ELR (cell line): ENCODE measurements at places on chromosomes 1 and 21.

GRCh38 chr21:22711636-22712035 is 1713.4 kb downstream of the NCAM2 start:
- peak; percentile 1 for DNase-seq

GRCh38 chr1:154808909-154809262 is 61.2 kb downstream of the KCNN3 start:
- no peak for DNase-seq

GRCh38 chr1:30879940-30880677 is 28.4 kb downstream of the SDC3 start:
- peak; percentile 25 for DNase-seq

- peak; percentile 59 for DNase-seq
These were observed 23.2 kb downstream of the LYST start for GRCh38 chr1:235843461-235843961.

DNA sequence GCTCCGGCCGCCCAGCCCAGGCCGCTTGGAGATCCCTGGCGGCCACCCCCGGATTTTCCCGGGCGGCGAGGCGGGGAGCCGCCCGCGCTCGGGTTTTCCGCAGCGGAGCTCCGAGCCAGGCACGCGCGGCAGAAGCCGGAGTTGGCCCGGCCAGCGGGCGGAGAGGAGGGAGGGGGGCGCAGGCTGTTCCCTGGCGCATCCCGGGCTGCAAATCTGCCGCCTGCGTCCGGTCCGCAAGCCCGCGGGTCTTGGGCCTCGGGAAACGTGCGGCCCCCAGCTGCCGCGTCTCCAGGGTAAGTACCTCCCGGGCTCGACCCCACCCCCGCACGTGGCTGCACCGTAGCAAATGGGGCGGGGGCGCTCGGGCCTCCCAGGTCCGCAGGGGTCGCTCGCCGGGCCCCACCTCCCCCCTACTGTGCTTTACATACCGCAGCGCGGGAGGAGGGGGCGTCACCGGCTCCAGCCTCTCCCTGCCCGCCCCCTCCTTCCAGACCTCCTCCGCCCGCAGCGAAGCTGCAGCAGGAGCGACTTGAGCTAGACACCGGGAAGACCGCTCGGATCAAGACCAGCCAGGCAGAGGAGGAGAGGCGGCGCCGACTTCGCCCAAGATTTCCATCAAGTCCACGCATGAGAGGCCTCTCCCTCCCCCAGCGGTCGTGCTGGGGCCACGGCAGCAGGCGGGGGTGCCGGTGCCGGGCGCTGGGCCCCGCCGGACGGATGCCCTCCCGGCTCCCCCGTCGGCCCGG is 1.6 kb downstream of the TMEM200B start:
- DNase-seq: peak; percentile 44

DNA sequence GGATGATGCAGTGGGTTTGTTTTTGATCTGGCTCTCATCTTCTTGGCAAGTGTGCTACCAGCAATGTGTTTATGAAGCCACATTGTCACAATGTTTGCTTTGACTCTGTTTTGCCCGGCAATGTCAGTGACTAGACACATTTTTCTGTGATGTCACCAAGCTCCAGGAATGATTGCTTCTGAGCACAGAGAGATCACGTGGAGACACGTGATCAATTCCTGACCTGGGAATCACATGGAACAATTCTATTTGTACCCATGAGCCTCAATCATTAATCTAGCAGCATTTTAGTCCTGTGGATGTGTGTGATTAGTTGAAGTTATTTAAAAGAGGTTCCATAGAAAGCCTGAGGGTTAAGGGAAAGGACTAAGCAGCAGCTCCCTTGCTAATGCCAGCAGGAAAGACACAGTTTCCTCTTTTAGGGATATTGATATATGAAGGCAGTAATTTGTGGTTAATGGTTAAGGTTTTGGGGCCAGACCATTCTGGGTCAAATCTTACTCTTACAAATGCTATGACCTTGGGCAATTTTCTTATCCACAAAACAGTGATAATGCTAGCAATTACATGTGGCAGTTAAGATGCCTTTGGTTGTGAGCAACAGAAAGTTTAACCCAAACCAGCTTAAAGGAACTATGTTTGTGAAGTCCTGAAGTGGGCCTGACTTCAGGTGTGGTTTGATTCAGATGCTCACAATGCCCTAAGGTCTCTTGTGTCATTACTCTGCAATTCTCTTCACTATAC is 59.0 kb downstream of the FASLG start:
- DNase-seq: no peak

DNA sequence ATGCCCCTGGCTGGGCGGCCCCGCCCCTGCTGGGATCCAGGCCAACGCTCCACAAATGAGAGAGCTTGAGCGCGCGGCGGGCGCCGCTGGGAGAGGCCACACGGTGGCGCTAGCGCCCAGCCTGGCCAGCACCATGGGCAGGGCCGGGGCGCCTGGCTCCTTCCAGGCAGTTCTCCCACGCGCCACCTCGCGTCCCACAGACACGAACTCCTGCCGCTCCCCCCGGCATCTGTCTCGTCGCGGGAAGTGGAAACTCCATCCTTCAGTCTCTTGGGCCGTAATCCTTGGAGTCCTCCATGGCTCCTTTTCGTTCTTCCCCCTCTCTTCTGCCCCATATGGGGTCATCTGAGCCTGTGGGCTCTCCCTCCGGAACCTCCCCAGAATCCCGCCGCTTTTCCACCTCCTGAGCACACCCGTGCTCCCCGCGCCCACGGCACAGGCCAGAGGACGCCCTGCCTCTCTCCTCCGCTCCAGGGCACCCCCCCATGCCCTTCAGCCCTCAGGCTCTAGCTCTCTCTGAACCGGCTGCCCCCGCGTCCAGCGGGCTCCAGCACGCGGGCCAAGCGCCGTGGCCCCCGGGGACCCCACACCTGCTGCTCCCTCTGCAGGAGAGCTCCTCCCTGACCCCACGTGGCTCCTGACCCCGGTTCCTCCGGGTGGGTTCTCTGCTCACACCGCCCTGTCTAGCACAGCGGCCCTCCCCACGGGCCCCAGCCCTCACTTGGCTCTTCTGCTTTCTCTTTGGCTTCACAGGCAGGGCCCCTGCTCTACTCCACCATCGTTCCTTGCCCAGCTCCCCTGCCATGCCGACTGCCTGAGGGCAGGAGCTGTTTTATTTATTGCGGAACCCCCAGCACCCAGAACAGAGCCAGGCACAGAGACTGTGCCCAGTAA is 31.9 kb upstream of the EDN2 start:
- DNase-seq: peak; percentile 76

GRCh38 chr1:5906966-5907365 is 85.3 kb downstream of the NPHP4 start:
- DNase-seq: no peak

- DNase-seq: peak; percentile 85
These were observed 30.6 kb downstream of the OMA1 start for GRCh38 chr1:58515794-58516401.

DNA sequence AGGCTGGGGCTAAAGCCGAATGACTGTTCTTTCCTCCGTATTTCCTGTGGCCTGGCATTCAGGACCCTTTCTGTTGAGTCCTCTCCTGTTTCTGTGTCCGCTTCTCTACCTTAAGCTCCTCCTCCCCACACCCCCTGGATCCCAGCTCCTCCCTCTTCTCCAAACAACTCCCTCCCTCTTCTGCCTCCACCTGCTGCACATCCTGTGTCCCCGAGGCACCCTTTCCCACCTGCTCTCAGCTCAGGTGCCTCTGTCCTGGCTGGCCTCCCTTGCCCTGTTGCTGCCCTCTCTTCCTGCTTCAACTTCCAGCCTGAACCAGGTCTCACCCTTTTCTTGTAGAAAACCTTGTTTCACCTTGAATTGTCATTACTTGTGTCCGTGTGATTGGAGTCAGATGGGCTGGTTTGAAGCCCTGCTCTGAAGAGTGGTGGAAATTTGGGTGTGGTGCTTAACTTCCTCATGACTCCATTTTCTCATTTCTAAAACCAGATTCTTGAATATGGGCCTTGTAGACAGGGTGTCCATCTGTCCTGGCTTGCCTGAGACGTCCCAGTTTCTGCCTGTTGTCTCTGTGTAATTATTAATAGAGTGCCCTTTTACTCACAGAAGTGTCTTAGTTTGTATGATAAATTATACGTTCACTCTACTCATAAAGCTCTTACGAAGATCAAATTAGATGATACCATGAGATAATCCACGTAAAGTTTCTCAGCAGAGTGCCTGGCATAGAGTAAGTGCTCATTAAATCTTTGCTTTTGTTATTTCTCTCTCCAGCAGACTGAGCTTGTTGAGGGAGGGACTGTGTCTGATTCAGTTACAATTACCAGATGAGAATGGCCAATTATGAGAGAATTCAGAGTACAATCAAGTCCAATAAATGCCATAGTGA is 58.9 kb upstream of the TRABD2B start:
- no peak for DNase-seq

- peak; percentile 78 for DNase-seq
These were observed 24.9 kb downstream of the LDLRAP1 start for GRCh38 chr1:25568090-25568833.

- DNase-seq: no peak
These were observed 12.6 kb upstream of the CD34 start for GRCh38 chr1:207923561-207923960.

DNA sequence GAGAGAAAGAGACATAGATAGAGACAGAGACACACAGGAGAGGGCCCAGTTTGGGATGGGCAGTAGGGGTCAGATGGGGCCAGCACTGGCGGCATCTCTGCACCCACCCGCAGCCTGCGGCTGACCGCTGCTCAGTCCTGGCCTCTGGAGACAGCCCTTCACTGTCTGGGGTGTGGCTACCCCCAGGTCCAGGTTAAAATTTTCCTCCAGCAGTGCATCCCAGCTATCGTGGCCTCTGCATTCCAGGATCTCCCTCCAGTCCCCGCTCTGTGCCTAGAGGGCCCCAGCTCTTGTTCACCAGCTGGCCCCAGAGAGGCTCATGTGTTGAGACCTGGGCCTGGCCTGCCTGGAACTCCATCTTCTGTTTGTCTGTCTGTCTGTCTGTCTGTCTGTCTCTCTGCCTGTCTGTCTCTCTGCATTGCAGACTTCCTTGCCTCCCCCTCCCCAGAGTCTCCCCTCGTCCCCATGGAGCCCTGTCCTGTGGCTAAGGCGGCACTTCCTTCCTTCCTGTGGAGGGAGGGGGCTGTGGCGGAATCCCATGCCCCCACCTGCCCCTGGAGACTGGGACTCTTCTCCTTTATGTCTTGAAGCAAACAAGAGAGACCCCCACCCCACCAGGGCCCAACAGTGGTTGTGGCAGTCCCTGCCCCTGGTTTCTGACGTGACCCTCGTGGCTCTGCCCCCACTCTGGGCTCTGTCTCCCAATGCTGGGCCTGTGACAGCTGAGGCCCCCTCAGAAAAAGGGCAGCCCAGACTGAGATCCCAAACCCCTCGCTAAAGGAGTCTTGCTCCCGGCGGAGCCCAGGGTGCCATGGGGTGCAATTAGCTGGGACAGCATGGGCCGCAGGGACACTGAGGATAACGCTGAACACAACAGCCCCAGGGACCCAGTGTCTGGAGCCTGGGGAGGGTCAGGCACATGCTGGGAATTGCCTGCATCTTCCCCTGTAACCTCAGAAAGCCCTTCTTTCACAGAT is 241.8 kb downstream of the NPHP4 start:
- DNase-seq: no peak

GRCh38 chr1:22281521-22282363 is 138.8 kb upstream of the WNT4 start:
- DNase-seq: no peak

GRCh38 chr1:85111695-85112094 is 63.4 kb upstream of the MCOLN3 start:
- DNase-seq: no peak

DNA sequence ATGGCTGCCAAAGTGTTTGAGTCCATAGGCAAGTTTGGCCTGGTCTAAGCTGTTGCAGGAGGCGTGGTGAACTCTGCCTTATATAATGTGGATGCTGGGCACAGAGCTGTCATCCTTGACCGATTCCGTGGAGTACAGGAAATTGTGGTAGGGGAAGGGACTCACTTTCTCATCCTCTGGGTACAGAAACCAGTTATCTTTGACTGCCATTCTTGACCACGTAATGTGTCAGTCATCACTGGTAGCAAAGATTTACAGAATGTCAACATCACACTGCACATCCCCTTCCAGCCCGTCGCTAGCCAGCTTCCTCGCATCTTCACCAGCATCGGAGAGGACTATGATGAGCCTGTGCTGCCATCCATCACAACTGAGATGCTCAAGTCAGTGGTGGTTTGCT is 215.8 kb upstream of the JUN start:
- DNase-seq: no peak

DNA sequence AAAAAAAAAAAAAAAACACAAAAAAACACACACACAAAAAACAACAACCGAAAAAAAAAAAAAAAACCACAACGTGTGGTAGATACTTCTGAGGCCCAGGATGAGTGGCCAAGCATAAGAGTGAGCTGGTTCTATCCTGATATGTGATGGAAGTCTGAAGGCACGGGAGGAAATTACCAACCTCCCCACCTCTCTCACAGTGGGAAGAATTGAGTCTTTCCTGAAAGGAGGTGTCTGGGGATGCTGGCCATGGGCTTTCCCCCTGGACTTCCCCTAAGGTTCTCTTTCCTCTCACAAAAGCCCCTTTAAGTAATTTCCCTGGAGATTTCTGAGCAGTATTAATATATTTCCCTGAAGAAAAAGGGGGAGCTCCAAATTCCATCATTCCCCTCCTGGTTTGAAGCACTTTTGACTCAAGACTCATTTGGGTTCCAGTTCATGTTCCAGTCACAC is 5.2 kb downstream of the TMCC2 start:
- DNase-seq: no peak

DNA sequence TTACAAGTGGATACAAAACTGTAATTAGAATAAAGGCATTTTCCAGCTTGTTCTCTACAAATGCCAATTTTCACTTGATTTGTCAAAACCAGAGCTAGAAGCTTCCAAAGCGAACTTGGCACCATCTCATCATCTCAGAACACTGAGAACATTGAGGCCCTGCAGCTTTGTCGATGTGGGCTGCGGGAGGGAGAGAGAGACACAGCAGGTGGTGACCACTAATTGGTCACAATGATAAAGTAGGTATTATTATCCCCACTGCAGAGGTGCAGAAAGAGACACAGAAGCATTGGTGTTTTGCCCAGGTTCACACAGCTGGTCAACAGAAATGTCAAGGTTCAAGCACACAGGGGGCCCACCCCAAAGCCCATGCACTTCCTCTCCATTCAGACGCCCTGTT is 72.2 kb upstream of the KRTAP19-8 start:
- DNase-seq: no peak

DNA sequence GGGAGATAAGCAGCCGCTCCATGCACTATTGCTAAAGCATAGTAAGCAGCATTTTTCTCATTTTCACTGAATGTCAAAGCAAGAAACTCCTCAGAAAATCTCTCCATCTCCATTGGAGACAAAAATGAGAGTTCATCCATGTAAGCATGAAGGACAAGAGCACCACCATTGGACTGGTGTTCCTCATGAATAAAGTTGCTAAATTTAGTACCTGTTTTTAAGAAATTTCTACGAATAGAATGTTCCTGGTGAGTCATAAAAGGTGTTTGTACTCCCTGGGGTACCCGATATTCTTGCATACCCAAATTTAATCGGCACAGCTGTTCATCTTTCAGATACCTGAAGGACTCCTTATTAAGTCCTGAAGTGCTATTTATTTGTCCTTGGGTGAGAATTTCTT is 14.8 kb downstream of the RSBN1 start:
- no peak for DNase-seq

- DNase-seq: no peak
These were observed 3.5 kb downstream of the WLS start for GRCh38 chr1:68228851-68229250.
